SK-N-SH treated with all-trans-retinoic acid at 6 μM for 48 hours (cell line): ENCODE measurements at places on chromosomes 5 and 9.

GRCh38 chr5:172123269-172123692 is 64.7 kb downstream of the STK10 start:
- ATAC-seq = peak; percentile 84

GRCh38 chr9:109447329-109448076 is 50.6 kb downstream of the PTPN3 start:
- ATAC-seq = no peak

GRCh38 chr9:106069241-106069640 is 374.9 kb downstream of the TMEM38B start:
- no peak for ATAC-seq

DNA sequence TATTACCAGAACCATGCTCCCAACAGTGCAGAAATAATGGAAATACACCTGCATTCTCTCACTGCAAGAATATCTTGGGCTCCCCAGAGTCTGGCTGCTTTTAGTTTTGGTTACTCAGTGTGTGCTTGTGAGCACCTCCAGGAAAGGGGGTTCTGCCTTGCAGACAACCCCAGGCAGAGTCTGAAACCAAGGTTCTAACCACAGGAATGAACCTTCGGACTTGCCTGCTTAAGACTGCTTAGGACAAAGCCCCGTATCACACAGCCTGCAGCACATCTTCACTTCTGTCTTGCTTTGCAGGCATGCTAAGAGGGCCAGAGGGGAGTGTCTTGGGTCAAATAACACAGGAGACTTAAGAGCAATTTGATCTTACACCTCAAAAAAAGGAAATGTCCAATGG is 94.8 kb upstream of the SPATA31C2 start:
- no peak for ATAC-seq

GRCh38 chr5:154709368-154710305 is 45.5 kb upstream of the LARP1 start:
- ATAC-seq = no peak

- ATAC-seq = no peak
Observed at GRCh38 chr5:164577201-164577600, 1071.8 kb downstream of the MAT2B start.

GRCh38 chr9:130172161-130172857 is at the start of gene NCS1:
TSS of gene NCS1 (plus strand) at chr9:130172404. CDS start at chr9:130172664, 260 bp downstream.
- peak; percentile 84 for ATAC-seq

- no peak for ATAC-seq
Observed at GRCh38 chr9:125507226-125507625, 199.8 kb downstream of the MAPKAP1 start.

- ATAC-seq = no peak
Observed at GRCh38 chr9:69675563-69675962, 3.4 kb upstream of the APBA1 start.
